ENCODE measurements at places on chromosomes 6 and 20.
A peak's percentile ranks its signal among the peaks of the same experiment; 100 is the strongest.

- no peak for DNase-seq
These were observed 80.7 kb upstream of the CCN6 start for GRCh38 chr6:111973118-111973761.

DNA sequence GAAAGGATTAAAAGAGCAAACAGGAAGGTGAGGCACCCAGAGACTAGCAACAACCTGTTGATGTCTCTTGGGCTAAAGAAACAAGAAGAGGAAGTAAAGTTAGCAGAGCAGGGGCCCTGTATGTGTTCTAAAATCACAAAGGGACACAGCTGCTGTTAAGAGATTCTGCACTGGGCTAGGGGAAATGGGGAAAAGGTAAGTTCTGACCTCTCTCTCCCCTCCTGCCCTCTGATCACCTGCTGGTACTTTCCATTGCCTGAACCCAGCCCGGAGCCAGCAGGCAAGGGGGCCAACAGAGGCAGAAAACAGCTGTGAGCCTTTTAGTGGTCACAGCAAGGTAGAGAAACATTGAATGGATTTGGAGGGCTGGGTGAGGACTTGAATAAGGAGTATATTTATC, 13.5 kb upstream of the CNR1 start:
- DNase-seq = no peak

DNA sequence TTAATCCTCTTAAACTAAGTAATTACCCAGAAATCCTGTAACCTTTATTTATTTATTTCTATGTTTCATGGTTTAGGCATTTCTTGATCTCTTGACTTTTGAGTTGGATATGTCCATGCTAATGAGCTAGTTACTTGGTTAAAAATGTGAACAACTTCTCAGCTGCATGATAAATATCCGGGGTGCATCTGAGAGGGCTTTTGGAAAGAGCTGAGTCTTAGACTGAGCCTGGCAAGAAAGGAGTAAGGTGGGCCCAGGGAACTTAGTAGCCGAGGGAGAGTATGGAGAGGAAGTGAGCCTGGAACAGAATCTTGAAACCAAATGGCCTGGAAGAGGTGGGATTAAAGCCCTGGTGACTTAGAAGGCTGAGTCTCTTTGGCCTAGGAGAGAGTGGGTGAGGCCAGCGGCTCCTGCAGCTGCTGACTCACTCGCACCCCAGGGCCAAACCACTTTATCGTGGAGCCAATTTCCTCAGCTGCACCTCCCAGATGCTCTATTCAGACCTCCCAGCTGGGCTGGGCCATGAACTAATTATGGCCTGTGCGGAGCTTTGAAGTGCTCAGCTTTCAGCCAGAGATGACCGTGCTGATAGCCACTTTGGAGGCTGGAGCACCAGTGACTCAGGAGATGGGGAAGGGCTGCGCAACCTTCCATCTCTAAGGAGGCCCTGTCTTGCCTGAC, 19.1 kb downstream of the TGM3 start:
- no peak for DNase-seq

DNA sequence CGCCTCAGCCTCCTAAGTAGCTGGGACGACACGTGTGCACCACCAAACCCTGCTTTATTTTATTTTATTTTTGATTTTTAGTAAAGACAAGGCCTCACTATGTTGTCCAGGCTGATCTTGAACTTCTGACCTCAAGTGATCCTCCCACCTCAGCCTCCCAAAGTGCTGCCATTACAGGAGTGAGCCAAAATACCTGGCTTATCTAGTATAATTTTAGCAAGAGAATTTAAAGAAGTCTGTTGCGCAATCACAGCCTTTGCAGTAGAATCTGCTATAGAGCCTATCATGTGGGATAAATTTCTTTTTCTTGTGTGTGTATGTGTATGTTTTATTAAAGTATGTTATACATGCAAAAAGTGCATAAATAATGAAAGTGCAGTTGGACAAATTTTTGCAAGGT, 92.1 kb upstream of the ANKEF1 start:
- DNase-seq = no peak

GRCh38 chr6:111841822-111842221, 31.4 kb downstream of the FYN start:
- DNase-seq = no peak

GRCh38 chr20:57002066-57002570, 264.3 kb downstream of the BMP7 start:
- no peak for DNase-seq

GRCh38 chr20:22720206-22720605, 135.8 kb upstream of the FOXA2 start:
- no peak for DNase-seq

DNA sequence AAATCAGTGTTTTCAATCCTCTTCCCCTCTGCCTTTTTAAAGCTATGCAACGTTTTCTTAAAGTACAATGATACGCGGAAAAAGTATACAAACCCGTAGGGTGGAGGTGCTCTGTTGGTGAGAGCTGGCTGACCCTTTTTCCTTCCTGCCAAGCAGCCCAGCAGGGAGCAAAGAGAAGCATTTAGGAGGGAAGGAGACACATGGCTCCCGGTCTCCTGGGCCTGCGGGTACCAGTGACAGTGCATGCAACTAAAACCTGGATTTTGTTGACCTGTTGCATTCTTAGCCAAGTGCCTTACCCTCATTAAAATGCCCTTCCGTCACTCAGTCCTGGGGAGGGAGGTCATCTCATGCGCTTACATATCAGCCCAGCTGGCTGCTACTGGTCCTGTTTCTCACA, 87.2 kb downstream of the SLX4IP start:
- DNase-seq = no peak

DNA sequence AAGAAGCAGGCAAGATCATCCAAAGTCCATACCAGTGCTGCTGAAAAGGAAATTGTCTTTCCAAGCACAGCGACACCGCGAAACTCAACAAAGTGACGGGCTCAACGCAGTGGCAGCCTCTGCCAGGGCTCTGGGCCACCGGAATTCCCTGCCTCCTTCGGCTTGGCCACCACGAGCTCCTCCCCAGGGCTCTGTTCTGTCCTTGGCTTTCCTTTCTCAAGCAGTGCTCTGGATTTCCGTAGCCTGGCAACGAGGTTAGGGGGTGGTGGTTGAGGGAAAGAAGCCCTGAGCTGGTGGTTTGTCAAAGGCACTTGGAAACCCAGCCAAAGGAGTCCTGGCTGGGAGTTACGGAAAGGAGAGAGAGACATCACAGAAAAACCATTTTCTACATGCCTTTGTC, 31.2 kb downstream of the PRR18 start:
- peak; percentile 85 for DNase-seq

DNA sequence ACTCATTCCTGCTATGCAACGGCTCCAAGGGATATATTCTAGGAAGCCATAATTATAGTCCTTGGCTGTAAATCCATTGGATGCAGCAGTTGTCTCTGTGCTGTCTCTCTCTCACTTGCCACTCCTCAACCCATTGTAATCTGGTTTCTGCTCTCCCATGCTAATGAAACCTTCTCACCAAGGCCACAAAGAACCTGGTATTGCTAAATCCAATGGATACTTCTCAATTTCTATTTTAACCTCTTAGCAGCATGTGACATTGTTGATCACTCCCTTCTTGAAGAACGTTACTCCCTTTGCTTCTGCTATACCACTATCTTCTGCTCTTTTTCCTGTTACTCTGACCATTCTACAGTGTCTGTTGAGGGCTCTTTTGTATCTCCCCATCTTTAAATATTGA, 39.8 kb upstream of the GCLC start:
- no peak for DNase-seq

GRCh38 chr20:32920066-32920465, 61.3 kb downstream of the EFCAB8 start:
- DNase-seq = no peak

- no peak for DNase-seq
These were observed 173.1 kb downstream of the ZMYND8 start for GRCh38 chr20:47183367-47183766.

GRCh38 chr6:130720076-130720715, 107.0 kb upstream of the SMLR1 start:
- no peak for DNase-seq

GRCh38 chr20:15564981-15565380, 1008.3 kb downstream of the KIF16B start:
- no peak for DNase-seq

DNA sequence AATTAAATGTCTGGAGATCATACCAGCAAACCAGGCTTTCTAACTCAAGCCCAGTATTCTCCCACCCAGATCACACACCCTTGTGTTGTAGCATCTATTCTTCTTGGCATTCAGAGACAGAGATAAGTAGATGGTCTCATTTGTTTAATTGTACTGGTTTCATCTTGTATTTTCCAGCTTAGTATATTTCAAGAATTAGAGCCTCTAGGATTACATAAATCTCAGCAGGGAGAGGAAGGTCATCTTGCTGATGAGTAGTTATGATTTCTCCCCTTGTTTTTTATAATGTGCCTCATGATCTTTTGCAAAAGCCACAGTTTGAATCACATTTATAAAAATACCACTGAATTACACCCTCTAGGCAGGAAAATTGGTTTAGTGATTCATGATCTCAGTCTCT, 106.6 kb upstream of the NRSN1 start:
- no peak for DNase-seq

- no peak for DNase-seq
These were observed 241.8 kb upstream of the BMP2 start for GRCh38 chr20:6525447-6526303.

DNA sequence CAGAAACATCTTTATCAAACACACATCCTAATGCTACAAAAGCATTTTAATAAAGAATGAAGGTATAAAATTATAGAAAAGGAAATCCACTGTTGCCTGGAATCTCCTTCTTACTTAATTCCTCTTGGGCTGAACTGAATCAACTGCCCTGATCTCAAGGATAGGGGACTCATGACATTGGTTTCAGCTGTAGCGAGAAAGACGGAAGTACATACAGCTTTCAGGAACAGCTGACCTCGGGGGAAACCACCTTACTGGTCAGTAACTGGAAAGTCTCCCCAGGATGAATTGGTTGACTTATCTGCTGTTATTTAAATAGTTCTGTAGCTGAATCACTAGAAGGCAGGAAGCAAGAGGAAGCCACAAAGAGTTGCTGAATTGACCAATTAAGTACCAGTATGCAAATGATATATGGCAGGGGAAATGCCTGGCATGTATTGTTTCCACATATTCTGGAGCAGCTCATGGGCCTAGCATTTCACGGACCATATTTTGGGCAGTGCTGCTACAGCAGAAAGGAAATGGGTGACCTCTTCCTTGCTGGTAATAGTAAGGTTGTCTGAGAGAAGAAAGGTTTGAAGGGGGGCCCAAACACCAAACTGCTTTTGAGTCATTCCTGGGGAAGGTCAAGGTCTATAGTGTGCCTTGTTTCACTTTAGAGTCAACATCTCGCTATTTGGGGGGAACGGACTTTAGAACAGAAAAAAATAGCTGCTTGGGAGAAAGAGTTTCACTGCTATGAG, 43.7 kb upstream of the MAP7 start:
- peak; percentile 37 for DNase-seq

GRCh38 chr6:3849681-3850450, 693 bp downstream of the FAM50B start:
- DNase-seq = no peak

DNA sequence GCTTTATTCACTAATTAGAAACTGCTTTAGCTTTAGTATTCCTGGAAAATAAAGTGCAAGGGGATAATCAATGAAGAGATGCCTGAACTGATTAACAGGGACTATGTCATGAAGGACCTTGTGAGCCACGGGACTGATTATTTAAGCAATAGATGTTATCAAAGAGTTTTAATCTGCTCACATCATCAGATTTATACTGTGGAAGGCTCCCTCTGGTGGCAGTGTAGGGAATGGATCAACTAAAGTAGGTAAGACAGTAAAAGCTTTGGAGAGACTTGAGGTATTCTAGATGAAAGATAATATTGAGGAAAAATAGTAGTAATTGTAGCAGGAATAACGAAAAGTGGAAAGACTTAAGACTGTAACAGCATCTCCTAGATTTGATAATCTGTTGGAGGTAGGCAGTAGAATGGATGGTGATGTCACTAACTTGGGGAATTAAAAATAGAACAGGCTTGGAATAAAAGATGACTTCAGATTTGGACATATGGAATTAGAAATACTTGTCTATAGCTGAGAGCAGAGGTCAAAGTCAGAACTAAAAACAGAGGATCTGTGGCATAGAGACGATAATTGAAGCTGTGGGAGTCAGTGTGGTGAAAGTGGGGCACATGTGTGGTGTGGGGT, 80.3 kb upstream of the HTR1E start:
- peak; percentile 43 for DNase-seq

- no peak for DNase-seq
These were observed 85.2 kb upstream of the ECI2 start for GRCh38 chr6:4220558-4220957.

GRCh38 chr6:13998356-13998755, 73.6 kb downstream of the RNF182 start:
- DNase-seq = no peak

DNA sequence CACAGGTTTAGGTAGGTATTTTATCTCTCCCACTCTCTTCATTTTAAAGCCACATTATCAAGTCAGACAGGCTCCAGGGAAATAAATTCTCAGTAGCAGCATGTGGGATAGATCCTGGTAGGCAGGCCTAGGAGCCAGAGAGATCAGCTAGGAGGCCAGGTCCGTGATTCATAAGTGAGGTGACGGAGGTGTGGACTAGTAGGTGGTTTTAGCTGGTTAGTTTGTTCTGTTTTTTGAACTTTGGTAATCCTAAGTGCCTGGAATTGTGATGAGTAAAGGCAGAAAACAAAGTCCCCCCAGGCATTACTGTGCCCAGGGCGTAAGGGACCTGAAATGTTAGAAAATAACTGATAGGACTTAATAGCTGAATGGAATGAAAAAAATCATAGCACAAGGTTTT, 53.6 kb upstream of the E2F3 start:
- DNase-seq = no peak

DNA sequence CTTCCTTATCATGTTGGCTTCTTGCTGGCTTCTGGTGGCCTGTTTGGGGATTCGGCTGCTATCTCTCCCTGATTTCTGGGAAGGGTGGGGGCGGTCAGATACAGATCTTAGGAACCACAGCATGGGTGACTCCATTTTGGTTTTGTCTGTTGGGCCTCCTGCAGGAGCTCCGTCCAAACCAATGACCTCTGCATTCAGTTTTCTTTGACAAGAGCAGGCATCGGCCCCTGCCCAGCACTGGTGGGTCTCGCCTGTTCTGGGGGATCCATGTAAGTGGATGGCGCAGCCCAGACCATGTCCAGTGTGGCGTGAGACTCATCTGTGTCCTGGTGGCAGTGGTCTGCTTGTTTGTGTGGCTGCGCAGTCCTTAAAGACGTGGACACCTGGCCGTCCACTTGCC, 8.6 kb upstream of the ARFGAP1 start:
- no peak for DNase-seq

- DNase-seq = no peak
These were observed 93.7 kb downstream of the SSR1 start for GRCh38 chr6:7219310-7219709.

GRCh38 chr20:44208770-44209169, 1.8 kb downstream of the OSER1 start:
- DNase-seq = no peak

DNA sequence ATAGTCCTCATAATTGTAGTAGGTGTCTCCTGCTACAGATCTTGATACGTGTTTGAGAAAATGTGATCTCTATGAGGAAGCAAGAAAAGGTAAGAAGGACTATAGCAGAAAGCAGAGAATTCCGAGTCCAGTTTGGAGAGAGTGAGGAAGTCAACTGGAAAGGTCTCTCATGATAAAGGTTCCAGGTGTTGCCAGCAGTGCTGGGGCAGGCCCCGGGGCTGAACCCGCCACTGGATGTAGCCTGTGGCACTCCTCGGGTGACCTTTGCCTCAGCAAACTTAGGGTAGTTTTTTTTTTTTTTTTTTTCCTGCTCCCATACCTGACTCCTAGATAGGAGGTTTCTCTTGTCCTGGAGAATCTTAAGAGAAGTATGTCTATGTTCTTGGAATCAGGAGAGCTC, 62.8 kb downstream of the FAM120B start:
- no peak for DNase-seq

Measured in Ammon's horn (tissue), 1 donor.